ENCODE measurements at places on chromosomes 16 and 17. TPM values are rescaled to one million over a fixed set of nuclear protein-coding genes. Genes with fewer than 3 reads are reported as not detected.

- DNase-seq = no peak
These were observed 80.0 kb downstream of the IRF8 start for GRCh38 chr16:85978976-85979375.

VAMP2 gene
- 30.6 TPM for total RNA-seq

DNA sequence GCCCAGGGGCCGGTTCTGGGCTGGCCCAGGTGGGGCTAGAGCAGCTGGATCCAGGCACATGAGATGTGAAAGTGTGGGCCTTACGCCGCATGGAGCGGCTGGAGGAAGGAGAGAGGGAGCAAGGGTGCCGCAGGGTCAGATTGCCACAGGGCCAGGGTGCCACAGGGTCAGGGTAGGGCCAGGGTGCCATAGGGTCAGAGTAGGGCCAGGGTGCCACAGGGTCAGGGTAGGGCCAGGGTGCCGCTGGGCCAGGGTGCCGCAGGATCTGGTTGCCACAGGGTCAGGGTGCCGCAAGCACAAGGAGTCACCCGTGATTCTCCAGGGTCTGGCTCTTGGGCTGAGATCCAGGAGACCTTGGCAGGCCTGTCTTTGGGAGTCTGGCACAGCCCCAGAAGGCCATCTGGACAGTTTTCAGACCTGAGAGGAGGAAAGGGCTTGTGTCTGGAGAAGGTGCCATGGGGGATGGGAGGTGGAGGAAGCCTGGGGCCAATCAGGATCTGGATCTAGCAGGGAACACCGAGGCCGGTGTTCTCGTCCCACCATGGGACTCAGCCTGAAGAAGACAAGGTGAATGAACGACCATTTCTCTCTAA, 13.1 kb upstream of the LASP1NB start:
- peak; percentile 39 for DNase-seq

- no peak for DNase-seq
These were observed 28.7 kb upstream of the MMD start for GRCh38 chr17:55450232-55450825.

DNA sequence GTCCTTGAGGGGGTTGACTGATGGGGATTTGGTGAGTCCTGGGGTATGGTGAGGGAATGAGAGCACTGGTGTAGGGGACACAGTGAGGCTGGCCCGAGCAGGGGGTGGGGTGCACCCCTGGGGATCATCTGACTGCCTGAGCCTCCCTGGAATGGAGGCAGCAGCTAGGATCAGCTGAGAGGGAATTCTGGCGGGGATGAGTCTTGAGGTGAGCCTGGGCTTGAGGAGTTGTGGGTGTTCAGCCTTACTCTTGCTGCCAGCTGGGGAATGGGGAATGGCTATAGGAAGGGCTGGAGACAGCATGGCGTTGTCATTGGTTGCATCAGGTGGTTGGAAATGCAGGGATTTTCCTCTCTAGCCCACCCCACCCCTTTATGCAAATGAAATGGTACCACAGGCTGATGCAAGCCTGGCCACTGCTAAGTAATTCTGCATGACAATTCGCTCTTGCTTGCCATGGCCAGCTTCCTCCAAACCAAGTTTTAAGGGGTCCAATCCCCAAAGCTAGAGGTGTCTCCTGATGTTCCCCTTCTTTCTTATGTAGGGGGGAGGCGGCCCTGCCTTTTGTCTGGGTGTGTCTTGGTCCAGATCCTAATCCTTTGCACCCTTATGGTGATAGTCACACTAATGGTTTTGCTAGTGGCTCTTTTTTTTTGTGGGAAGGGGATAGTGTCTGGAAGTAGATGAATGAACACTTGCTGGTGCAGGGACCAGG, 7.5 kb downstream of the NFE2L1 start:
- no peak for DNase-seq

- peak; percentile 59 for DNase-seq
These were observed 2.9 kb downstream of the CMIP start for GRCh38 chr16:81447383-81448101.

- peak; percentile 77 for DNase-seq
These were observed 283.1 kb downstream of the SEC14L1 start for GRCh38 chr17:77423589-77424451.

ATP2A3 gene
- total RNA-seq = 11.2 TPM

- DNase-seq = no peak
These were observed 375 bp downstream of the STUB1 start for GRCh38 chr16:680625-680945.

SLC47A2 gene
- total RNA-seq = not detected

GRCh38 chr17:28086519-28086918, 44.0 kb downstream of the NLK start:
- no peak for DNase-seq

- no peak for DNase-seq
These were observed 101.2 kb downstream of the TTC19 start for GRCh38 chr17:16100737-16101400.

CFAP52 gene
- not detected for total RNA-seq

- no peak for DNase-seq
These were observed 41.5 kb upstream of the B4GALNT2 start for GRCh38 chr17:49090878-49091594.

ATP1B2 gene
- total RNA-seq = 1.7 TPM

DNA sequence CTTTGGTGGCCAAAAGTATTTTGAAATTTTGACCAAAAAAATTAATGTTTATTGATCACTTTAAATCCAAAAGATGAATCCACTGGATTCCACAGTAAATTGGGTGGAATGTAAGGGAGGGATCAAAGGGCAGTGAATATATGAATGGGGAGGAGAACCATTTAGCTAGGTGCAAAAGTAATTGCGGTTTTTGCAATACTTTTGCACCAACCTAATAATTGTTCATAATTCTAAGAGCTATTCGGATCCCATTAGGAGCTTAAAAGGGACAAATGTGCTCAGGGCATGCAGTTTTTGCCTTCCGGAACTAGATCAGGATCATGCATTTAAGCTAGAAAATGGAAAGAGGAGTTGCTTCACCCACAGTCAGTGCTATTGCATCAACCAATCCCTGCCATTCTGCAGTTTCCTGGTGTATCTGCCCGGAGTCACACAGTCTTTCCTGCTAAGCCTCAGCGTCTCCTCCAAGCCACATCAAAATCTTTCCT, at the start of gene LPO:
Gene LPO, plus strand, starts transcription at position 438 of the 488 bp plus-strand sequence. CDS start 4,396 bp downstream, outside the sequence.
- no peak for DNase-seq

DNA sequence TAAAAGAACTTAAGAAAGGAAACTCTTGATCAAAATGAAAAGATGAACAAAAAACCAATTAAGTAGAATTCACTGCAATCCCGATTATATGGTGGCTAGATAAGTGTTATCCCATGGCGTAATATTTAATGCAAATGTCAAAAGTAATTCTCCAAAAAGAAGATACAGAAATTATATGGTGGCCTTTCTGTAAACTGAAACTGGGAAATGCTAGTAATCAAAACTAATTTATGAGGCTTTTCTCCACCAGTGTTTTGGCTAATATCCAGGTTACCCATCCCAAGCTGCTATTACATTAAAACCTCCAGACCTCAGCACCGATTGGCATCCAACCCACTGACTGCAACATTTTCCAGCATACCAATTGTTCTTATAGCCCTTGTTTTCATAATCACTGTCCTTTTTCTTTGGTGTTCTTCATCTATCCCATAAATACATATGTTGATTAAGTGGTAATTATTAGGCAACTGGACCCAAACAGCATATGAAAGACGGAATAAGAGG, 77.2 kb upstream of the TNRC6A start:
- no peak for DNase-seq

FBXO39 gene
- 0.22 TPM for total RNA-seq

TBC1D26 gene
- total RNA-seq = not detected

FLII gene
- 241 TPM for total RNA-seq

GRCh38 chr17:17577373-17577772, 14.1 kb downstream of the PEMT start:
- DNase-seq = no peak

PRKCB gene
- 2.0 TPM for total RNA-seq

CCDC144A gene
- 2.3 TPM for total RNA-seq

DNA sequence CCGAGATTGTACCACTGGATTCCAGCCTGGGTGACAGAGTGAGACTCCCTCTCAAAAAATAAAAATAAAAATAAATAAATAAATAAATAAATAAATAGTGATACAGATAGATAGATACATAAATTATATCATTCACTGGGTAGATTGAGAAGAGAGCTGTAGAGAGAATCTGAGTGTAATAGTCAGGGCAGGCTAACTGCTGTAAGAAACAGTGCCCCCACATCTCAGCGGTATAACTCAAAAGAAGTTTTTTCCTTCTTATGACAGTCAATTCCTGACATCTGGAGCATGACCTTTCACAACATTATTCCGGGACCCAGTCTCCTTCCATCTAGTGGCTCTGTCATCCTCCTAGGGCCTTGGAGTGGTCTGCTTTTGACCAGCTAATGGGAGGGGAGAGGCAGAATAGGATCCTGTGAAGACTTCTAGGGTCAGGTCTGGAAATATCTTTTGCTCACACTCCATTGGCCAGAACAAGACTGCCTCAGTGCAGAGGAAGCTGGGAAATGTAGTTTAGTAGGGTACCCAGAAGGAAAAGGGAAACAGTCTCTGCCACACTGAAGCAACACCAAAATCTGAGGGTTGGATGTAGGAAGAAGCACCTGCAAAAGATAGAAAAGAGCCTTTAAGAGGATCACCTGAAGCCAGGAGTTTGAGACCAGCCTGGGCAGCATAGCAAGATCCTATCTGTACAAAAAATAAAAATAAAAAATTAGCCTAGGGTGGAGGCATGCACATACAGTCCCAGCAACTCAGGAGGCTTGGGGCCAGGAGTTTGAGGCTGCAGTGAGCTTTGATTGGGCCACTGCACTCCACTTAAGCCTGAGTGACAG, 3.0 kb upstream of the QPRT start:
- no peak for DNase-seq

SDR42E1 gene
- 4.3 TPM for total RNA-seq

CDH1 gene
- 177 TPM for total RNA-seq

- DNase-seq = no peak
These were observed 16.6 kb downstream of the GPR179 start for GRCh38 chr17:38326996-38327792.

GPRC5B gene
- 34.1 TPM for total RNA-seq

C16orf54 gene
- total RNA-seq = 0.33 TPM

GRCh38 chr16:83674931-83675535, 132.7 kb upstream of the HSBP1 start:
- no peak for DNase-seq

DNA sequence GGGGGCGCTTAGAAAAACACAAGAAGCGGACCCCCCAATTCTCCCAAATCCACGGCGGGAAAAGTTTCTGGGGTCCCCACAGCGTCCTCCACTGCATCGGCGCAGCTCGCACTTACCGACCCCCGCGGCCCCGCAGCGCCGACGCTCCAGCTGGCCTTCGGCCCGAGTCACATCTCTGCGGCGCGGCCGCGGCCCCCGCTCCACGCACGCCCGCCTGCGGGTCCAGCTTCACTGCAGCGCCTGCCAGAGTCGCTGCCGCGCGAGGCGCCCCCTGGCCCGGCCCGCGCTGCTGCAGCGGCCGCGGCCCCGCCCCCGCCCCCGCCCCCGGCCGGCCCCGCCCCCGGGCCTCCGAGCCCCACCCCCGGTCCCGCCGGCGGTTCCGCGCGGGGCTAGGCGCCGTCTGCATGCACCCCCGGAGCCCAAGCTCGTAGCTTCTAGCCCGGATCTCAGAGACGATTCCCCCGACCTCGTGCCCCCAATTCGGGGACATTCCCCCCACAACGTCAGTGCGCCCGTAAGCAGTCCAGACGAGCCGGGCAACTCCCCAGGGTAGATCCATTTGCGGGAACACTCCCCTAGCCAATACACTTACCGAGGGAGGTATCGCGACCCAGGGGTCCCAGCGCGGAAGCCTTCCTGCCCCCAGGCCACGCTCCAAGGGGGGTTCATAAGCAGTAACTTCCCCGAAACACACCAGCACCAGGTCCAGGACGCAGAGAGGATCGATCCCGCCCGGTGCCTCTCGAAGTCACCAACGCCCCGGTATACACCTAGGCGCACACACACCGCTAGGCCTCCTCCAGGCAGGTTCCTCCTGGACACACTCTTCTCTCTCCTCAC, at the start of gene GPRC5B:
Gene GPRC5B, minus strand, starts transcription at position 238 of the 840 bp plus-strand sequence. CDS start 12,003 bp downstream, outside the sequence.
- DNase-seq = peak; percentile 46

Data from thyroid gland (tissue), 4 donors.